ENCODE measurements at places on chromosomes 6 and 20.
A peak's percentile ranks its signal among the peaks of the same experiment; 100 is the strongest.

DNA sequence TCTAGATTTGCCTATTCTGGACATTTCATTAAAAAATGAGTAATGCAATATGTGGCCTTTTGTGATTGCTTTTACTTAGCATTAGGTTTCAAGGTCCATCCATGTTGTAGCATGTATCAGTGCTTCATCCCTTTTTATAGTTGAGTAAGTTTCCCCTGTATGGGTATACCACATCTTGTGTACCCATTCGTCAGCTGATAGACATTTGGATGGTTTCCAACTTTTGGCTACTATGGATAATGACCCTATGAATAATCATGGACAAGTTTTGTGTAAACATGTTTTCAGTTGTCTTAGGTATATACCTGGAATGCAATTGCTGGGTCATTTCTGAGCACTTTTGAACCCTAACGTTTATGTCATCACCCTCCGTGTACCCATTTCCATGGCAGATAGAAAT lies 15.4 kb downstream of the METTL24 start:
- no peak for DNase-seq

- no peak for DNase-seq
Observed at GRCh38 chr6:116055513-116055912, 5.2 kb downstream of the FRK start.

- DNase-seq: no peak
Observed at GRCh38 chr6:6319952-6320811, at the start of gene F13A1. Gene F13A1 (minus strand): TSS chr6:6320662. CDS start chr6:6318664, 1,998 bp downstream.

- DNase-seq: no peak
Observed at GRCh38 chr6:24207413-24207812, 81.4 kb downstream of the NRSN1 start.

DNA sequence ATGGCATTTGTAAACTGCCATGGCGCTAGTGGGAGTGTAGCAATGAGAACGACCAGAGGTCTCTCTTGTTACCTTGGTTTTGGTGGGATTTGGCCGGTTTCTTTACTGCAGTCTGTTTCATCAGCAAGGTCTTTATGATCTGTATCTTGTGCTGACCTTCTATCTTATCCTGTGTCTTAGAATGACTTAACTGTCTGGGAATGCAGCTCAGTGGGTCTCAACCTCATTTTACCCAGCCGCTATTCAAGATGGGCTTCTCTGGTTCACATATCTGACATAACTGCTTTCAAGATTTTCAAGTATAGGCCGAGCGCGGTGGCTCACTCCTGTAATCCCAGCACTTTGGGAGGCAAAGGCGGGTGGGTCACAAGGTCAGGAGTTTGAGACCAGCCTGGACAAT lies 1.9 kb upstream of the SFT2D1 start:
- no peak for DNase-seq

GRCh38 chr6:52189974-52190373 lies 3.8 kb downstream of the IL17A start:
- no peak for DNase-seq

DNA sequence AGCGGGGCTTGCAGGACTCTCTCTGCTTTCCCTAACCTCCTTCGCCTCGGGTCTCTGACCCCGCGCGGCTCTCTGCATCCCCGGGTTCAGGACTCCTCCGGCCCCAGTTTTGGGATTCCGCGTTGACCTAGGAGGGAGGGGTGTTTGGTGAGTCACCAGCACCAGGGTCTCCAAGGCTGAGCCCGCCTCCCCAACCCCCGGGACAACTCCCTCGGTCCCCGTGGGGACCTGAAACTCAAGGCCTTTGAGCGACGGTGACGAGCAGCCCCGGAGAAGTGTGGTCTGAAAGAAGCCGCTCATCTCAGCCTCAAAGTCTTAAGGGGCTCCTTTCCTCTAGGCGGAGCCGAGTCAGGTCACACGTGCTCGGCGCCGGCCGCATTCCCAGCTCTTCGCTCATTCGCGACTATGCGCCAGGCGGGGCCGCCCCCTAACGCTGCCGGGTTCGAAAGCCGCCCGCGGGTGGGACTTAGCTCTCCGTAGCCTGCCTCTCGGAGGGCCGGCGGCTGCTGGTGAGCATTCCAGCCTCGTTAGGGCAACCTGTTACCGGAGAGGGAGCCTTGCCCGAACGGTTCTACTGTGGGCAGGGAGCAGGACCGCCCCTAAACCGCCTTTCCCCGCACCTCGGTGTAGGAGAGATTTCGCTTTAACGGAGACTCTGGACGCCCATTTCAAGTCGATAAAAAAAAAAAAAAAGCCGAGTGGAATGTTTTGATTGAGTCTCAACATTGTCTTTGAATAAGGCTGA lies 3.0 kb upstream of the PRDM13 start:
- DNase-seq: no peak

DNA sequence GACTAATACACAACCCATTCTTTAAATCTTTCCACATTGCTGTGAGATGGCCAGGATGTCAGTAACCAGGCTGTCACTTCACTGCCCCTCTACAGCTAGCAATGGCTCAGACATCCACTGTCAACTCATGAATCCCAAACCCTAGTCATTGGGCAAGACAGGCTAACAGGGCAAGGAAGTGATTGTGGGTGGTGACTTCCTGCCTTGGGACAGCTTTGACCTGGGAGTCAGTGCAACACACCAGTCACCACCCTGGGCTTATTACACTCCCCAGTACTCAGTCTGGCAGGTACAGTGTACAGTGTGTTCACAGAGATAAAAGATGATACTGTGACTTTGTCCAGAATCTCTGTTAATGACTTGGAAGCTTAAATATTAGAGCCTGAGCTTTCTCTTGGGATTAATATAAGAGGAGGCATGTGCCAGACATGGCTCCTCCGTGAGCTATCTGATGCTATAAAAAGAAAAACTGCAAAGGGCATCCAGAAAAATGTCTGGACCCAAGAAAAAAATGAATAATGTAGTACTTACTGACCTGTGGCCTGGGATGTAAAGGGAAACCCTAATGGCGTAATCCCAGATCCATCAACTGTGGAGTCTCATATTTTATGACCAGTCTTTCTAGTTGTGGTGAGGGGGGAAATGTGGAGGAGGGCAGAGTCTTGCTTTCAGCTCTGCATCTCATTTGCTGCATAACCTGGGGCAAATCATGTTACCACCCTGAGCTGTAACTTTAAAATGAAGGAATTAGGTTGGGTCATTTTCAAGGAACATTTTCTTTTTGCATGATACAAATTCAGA lies 244.4 kb downstream of the SLC24A3 start:
- DNase-seq: no peak

- no peak for DNase-seq
Observed at GRCh38 chr20:45138561-45139300, 14.5 kb upstream of the WFDC12 start.

DNA sequence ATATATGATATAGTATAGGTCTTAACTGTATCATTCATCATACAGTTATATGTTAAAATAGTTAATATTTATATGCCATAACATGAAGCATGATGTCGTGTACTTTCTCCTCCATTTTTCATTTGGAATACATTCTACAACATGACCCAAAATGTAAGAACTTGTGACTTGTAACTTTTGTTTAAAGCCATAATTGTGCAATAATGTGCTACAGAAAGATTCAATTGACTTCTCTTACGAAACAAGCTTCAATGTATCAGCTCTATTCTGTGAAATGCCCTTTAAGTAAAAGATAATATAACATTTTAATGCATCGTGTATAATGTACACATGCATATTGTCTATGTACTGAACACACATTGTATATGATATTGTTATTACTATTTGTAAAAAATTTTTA lies 76.7 kb upstream of the FABP7 start:
- no peak for DNase-seq

DNA sequence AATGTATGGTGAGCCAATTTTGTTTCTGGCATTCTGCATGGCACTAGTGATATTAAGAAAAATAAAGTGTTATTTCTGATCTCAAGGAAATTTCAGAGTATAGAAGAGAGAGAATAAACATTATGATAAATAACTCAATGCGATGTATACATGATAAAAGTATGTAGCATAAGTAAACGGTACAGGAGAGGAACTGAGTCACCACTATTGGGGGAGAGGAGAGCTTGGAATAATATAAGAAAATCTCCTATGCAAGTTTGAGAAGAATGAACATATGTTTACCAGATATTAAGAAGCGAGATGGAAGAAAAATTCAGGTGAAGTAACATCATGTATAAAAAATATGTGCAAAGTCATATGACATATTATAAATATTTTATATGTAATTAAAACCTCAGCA lies 1230.3 kb upstream of the CITED2 start:
- no peak for DNase-seq

GRCh38 chr6:135938576-135939207 lies 87.2 kb downstream of the PDE7B start:
- no peak for DNase-seq

GRCh38 chr20:23049201-23050075 lies at the start of gene THBD:
Gene THBD (minus strand): TSS chr20:23049672. CDS start chr20:23049504, 168 bp downstream.
- DNase-seq: peak; percentile 35

DNA sequence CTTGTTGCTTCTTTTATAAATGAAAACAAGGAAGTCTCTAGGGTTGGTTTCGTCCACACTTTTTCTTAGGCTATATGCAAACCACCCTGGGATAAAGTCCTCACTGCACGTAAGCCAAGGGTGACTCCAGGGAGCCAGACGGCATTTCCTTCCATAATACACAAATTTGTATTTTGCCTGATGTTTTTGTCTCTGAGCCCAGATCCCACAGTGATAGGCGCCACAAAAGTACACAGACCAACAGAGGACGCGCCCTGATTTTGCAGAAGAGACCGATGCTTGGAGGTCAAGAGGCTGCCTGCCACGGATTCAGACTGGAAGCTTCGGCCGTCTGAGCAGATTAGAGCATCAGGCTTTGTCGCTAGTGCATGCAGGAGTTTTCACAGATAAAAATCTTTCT lies 22.8 kb downstream of the FOXQ1 start:
- DNase-seq: no peak

GRCh38 chr6:11525468-11526155 lies 11.9 kb upstream of the TMEM170B start:
- no peak for DNase-seq

DNA sequence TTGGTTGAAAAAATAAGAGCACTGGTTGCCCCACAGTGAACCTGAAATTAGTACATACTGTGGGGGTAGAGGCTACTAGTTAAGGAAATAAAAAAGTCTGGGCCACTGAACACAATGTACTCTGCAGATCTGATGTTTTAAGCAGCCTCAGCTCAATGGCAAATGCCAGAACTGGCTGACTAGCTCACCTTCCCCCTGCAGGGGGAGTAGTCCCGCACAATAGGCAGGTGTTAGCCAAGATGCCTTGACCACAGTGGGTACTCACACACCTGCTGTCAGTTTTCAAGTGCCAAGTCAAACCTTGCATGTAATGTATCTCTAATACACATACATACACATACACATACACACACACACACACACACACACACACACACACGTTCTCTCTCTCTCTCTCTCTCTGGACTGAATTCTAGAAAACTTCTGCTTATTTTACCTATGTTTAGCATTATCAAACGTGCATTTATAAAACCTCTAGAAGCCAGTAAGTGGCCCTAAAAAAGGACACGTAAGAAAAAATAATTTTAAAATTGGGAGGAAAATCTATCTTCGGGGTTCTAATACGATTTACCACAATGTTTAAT lies 36.1 kb downstream of the GMDS start:
- no peak for DNase-seq

DNA sequence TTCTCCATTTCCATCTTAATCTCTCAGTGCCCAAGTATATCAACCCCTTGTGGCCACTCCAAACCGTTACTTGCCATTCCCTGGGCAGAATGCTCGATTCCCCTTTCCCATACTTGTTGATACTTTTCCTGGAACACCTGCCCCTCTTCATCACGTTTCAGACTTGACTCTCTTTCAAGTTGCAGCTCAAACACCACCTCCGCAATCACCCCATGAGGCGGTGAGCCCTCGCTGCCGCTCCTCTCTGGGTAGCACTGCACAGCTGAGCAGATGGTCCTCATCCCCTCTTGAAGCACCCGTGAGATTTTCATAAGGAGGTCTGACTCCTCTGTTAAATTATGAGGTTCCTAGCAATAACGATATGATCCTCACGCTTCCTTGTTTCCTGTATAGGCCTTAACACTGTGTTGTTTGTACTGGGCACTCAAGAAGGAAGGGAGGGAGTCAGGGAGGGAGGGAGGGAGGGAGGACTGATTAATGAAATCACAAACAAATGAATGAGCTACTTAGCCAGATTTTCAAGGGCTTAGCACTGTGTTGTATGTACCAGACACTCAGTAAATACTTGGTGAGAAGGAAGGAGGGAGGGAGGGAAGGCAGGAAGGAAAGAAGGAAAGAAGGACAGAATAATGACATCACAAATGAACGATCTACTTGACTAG lies 8.0 kb upstream of the UQCC2 start:
- no peak for DNase-seq

- DNase-seq: no peak
Observed at GRCh38 chr20:57921676-57922075, 211.9 kb upstream of the PMEPA1 start.

GRCh38 chr6:21049572-21049971 lies 515.3 kb downstream of the CDKAL1 start:
- no peak for DNase-seq

DNA sequence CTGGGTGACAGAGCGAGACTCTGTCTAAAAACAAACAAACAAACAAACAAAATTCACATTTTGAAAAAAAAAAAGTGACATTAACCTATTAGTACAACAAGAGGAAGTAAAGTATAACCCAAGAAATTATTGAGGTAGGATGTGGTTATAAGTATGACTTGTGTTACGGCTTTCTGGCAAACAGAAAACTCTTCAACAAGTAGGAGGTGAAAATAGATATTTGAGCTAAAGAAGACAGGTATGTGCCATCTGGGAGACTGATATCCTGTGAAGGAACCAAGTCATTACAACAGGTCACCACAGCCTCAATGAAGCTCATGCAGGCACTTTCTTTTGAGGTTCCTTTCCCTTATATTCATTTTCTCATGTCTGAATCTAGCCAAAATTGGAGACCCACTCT lies 28.8 kb downstream of the TLDC2 start:
- DNase-seq: no peak

- no peak for DNase-seq
Observed at GRCh38 chr20:62780204-62780603, 16.1 kb upstream of the MRGBP start.

DNA sequence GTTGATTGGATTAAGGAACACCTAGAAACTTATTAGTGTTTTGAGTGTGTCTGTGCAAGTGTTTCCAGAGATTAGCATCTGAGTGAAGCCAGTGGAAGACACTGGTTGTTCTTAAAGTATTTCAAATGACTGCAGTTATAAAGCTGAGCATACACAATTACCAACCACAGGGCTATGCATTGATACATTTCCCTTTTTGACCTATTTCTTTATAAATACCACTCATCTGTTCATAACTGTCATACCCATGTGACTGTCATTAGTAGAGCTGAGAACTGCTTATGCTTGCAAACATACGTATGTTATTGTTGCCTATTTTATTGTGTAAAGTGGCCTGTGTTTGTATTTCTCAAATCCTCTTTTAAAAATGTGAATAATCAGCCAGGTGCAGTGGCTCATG lies 15.3 kb upstream of the ZC3H12D start:
- no peak for DNase-seq

DNA sequence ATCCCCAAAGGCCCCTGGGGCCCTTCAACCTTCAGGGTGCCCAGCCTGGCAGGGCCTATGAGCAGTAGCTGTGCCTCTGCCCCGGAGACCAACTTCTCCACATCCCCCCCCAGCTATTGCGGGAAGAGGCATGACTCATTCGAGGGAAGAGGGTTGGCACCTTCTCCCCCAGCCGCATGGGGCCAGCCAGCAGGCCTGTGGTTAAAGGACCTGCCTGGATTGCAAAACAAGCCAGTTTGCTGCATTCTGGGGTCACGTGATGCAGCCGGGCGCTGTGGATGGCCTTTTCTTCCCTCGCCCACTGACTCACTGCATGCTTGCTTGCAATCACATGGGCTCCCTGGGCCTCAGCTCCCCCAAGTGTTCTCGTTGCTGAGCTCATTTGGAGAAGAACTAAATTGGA lies 182.5 kb downstream of the MAFB start:
- no peak for DNase-seq

GRCh38 chr20:54431156-54431944 lies 44.0 kb upstream of the DOK5 start:
- no peak for DNase-seq

Measured in T-helper 1 cell (primary cell).